ENCODE measurements at places on chromosomes 11 and 22.

- no peak for DNase-seq
These were observed 941.2 kb downstream of the DLG2 start for GRCh38 chr11:84685976-84686375.

DNA sequence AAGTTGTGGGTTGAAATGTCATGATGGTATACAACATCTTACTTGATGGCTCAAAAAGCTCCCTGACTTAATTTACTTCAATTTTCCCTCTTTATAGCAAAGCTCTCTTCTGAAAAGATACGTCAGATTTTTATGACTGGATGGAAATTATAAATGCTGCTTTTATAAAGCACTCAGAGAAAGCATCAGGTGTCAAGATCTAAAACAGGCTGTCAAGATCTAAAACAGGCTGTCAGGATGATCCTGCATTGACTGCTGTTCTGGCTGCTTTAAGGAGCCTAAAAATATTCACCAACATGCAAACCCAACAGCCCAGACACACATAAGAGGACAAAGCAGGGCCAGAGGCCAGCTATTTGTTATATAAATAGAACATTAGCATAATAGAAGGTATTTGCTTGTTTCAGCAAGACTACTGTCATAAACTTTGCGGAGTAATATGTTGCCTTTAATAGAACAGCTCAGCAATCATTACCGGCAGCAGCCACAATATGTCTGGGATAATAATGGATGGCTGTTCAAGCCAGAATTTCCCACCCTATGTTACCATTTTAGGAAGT, 77.3 kb upstream of the ANO5 start:
- DNase-seq: no peak

DNA sequence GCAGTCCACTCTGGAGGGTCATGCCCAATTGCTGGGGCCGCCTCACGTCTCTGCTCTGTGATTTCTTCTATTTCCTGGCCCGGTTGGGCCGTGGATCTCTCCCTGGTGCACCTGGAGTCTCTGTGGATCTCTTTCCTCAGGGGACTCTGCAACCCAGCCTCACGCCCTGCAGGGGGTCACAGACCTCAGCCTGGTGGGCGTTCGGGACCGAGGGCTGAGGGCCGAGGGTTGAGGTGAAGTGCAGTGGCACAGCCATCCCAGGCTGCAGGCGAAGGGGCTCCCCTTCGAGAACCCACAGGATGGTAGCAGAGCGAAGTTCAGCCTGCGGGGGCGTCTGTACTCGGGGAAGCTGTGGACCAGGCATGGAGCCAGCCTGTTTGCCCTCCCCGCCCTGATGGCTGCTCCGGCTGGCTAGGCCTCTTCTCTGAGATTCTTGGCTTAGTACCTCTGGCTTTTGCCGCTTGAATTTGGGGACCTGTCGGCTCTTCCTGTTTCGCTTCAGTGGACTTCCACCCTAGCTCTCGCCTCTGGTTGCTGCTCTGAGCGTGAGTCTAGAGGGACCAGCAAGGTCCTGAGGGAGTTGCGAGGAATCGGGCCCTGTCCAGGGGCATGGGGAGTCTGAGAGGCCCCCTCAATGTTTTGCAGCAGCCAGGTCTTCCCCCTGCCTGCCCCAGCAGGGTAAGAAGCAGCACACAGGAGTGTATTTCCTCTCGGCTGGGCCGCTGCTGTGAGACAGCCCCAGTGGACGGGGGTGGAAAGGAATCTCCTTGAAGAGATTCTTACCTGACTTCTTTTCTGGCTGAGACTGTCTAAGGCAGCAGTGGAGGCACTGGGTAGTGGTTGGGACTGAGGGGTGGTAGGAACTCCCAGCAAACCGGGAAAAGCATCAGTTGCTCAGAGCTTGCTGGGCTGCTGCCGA, 140.8 kb downstream of the TBC1D22A start:
- DNase-seq: no peak

GRCh38 chr22:39725351-39726035, 154.9 kb downstream of the CACNA1I start:
- DNase-seq: no peak

- no peak for DNase-seq
These were observed 28.1 kb downstream of the DRD4 start for GRCh38 chr11:665062-665703.

Measured in stimulated activated CD4-positive, alpha-beta T cell treated with anti-CD3 and anti-CD28 coated beads, Interleukin-12 subunit alpha, Interleukin-12 subunit beta, amount 100 ng/mL, for 48 hours (primary cell).